ENCODE measurements at places on chromosomes 5 and 9.

DNA sequence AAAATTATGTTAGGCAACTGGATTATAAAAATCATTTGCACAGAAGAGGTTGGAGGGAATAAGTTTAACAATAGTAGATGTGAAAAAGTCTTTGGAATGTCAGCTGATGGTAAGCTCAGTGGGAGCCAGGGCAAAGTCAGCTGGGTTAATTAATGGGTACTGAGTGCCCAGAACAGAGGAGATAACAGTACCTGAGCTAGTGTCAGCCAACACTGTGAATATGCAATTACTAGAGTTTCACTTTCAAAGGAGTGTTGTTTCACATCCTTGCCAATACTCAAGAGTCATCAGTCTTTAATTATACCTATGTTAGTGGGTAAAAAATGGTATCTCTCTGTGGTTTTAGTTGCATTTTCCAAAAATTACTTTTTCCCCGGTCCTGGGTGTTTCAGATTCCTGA lies 135.1 kb downstream of the KIF4B start:
- no peak overlapping the region for H3K4me3 ChIP-seq
- no peaks in the 10 kb centered on the region for H3K27me3 ChIP-seq
- H3K27ac ChIP-seq, result no peak overlapping the region
- H3K36me3 ChIP-seq, result no peaks in the 10 kb centered on the region
- no peak for DNase-seq

- H3K27me3 ChIP-seq, result no peaks in the 10 kb centered on the region
- no peaks in the 10 kb centered on the region for H3K4me1 ChIP-seq
- no peak for DNase-seq
- no peak overlapping the region for H3K27ac ChIP-seq
These were observed 21.0 kb upstream of the TRIM52 start for GRCh38 chr5:181281984-181282316.

- H3K27ac ChIP-seq, result no peak overlapping the region
- H3K36me3 ChIP-seq, result no peaks in the 10 kb centered on the region
- no peak overlapping the region for H3K4me3 ChIP-seq
- no peaks in the 10 kb centered on the region for H3K4me1 ChIP-seq
These were observed 81.9 kb downstream of the ADAMTS12 start for GRCh38 chr5:33809936-33810335.

DNA sequence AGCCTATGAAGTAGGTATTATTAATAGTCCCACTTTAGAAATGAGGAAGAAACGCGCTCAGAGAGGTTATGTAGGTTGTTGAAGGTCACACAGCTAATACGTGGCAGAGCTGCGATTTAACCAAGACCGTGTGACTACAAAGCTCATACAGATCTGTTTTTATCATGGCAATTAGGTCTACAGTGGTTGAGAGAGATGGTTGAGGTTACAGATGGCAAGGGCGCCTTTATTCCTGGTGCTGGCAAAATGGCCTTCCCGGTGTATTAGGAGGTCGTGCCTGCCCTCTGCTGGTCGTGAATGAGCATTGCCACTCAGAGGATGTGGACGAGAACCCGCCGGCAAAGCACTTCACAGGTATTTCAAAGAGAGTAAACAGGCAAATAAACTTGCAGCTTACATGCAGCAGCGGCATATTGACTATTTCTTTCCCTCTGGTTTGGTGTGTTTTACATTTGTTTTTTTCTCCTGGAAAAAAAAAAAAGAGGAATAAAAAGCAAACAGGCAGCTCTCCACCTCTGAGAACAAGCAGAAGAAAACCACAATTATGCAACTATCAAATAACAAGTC lies 65.3 kb upstream of the EGFLAM start:
- H3K27me3 ChIP-seq, result peaks cover 19% of the 10 kb centered on the region
- DNase-seq, result peak; percentile 80
- H3K4me1 ChIP-seq, result no peaks in the 10 kb centered on the region
- no peak overlapping the region for H3K4me3 ChIP-seq
- no peak overlapping the region for H3K27ac ChIP-seq

- no peaks in the 10 kb centered on the region for H3K4me1 ChIP-seq
- no peak overlapping the region for H3K27ac ChIP-seq
- H3K36me3 ChIP-seq, result no peaks in the 10 kb centered on the region
- no peak overlapping the region for H3K4me3 ChIP-seq
These were observed 19.7 kb upstream of the UBLCP1 start for GRCh38 chr5:159243385-159243784.

Data from upper lobe of right lung (tissue), 1 donor.